ENCODE measurements at places on chromosomes 3 and 15. TPM values are rescaled to one million over a fixed set of nuclear protein-coding genes. Genes with fewer than 3 reads are reported as not detected.

THOC7 gene
- 22.4 TPM for total RNA-seq

TMEM202 gene
- total RNA-seq, result not detected

MYLK gene
- total RNA-seq, result 158 TPM

GADL1 gene
- total RNA-seq, result not detected

C3orf20 gene
- 0.08 TPM for total RNA-seq
